ENCODE measurements at places on chromosomes 11 and 22.

DNA sequence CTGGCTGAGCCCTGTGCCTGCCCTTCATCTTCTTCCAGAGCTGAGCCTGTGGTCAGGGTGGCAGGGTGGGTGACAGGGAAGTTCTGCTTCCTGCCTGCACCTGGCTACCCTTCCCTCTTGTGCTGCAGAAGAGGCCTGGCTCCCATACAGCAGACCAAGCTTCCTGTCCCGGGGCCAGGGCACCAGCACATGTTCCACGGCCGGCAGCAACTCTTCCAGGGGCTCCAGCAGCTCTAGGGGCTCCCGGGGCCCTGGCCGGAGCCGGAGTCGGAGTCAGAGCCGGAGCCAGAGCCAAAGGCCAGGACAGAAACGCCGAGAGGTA is 15.0 kb downstream of the ROBO3 start:
- no peak for DNase-seq

DNA sequence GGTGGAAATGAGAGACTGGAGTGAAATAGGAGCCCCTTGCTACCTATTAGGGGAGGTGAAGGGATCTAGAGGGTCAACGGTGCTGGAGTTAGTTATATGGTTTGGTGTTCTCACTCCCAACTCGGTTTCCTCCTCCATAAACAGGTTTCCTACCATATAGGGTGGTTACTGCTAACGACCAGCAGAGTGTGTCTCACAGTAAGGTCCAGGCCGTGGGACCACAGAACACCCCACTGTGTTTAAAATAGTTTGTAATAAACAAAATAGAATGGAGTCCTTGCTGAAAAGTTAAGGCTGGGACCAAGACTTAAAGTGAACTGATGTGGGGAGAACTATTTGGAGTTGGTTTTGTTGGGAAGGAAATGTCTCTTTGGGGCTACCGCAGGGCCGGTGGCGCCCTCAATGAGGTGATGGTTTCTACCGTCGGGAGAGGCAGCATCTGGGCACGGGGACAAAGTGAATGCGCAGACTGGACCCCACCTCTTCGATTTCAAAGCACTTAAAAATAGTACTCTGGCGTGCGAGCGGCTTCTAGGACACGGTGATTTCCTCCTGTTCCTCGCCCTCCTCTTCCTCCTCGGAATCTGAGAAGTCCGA is 4.5 kb downstream of the DBX1 start:
- no peak for DNase-seq

GRCh38 chr22:38177926-38178604 is 3.6 kb downstream of the PLA2G6 start:
- DNase-seq = no peak

GRCh38 chr11:35265755-35266454 is 126.9 kb downstream of the CD44 start:
- no peak for DNase-seq
